ENCODE measurements at places on chromosomes 2 and 18.

DNA sequence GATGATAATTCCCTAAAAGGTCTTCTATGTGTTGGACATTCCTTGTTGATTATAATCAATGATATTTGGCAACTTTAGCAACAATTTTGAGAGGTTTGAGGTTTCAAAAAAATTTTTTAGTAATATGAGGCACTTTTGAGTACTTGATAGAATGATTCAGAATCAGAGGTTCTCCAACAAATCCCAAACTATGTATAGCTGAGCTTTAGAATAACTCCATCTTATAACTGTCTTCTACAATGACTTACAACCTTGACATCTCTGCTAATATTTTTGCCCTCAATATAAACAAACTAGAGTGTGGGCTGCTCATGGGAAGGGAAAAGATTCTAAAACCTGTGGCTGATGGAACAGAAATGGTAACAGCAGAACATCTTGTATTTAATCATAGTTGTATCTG lies 21.5 kb upstream of the SERPINB7 start:
- no peak for DNase-seq

- peak; percentile 46 for DNase-seq
Measured at GRCh38 chr2:9769171-9770005, 73.9 kb upstream of the TAF1B start.

GRCh38 chr2:168613551-168613950 lies 157.5 kb downstream of the CERS6 start:
- DNase-seq: no peak

- no peak for DNase-seq
Measured at GRCh38 chr2:173739006-173739405, 226.2 kb downstream of the SP3 start.

GRCh38 chr2:234996069-234996940 lies 44.5 kb downstream of the SH3BP4 start:
- no peak for DNase-seq

- no peak for DNase-seq
Measured at GRCh38 chr18:63683152-63683551, 19.6 kb upstream of the SERPINB11 start.

- DNase-seq: no peak
Measured at GRCh38 chr2:177595126-177595845, 202.7 kb downstream of the AGPS start.

DNA sequence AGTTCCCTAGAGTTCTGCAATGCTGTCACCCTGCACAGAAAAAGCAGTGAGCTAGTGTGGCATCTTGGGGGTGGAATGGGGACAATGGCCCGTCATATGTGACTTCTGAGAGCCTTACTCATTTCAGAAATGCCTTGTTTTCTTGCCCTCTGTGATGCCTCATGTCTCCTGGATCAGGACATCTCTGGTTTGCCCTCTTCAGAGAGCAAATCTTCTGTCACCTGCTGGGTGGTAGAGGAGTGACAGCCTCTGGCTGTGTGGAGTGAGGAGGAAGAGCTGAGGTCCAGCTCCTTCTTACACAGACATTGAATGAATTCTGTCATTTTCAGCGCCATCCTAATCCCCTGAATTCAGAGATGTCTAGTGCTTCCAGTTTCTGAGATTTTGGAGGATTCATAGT lies 55.6 kb upstream of the PHLPP1 start:
- no peak for DNase-seq

DNA sequence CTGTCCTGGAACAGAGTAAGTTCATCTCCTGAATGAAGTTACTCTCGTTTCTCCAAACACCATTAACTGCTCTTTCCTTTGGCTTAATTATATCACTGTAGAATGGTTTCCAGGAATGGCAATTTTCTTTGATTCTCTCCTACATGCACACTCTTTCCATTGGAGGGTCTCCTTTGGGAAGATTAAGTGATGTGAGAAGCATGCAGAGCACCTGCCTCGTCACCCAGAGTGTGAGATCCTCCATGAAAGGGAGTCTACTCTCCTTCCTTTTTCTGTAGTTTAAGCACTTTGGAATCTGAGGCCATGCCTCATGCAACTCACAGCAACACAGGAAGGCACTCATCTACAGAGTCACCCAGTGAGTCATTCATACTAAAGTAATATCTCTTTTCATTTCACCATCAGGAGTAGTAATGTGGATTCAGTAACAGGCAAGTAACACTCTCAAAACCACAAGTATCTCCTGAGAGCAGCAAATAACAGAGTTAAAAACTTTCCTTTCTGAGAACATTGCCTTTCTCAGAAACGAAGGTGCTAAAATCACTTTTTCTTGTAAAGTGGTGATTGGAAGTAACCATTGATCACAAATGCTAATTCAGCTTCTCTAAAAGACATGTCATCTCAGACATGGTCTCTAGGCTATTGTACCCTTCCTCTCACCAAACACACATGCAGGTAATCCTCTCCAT lies 52.8 kb upstream of the IL1RL1 start:
- peak; percentile 62 for DNase-seq

DNA sequence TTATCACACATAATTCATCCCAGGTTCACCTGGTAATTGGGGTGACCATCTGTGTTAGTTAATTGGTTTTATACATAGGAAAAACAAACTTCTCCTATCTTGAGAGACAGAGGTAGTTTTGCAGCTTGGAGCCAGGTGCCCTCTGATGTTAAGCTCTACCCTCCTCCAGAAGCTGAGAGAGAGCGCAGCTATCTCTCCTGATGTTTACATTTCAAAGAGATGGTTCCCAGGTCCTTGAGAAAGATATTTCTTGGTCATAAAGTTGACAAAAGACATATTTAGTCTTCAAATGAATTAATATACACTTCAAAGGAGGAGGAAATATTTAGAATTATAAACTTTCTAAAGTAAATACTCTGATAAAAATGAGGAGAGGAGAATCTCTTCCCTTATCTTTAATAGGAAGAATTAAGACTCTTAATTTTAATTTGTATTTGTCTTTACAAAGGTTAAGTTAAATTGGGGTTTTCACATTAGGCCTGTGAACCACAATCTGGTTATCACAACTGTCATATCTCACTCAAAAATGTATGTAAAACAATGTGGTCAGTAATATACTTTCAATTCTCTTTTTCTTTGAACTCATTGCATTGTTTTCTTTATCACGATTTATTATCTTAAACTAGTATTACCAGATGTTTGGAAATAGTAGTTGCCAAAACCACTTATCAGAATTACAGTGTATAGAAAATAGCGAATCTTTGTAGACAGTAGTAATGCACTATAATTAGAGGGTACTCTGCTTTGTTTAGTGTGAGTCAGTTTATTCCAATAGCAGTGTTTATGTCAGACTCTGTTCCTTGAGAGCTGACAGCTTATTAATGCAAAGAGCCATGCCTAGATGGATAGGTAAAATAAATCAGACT lies 26.8 kb downstream of the SERPINB4 start:
- no peak for DNase-seq

- no peak for DNase-seq
Measured at GRCh38 chr2:148812306-148812705, 62.7 kb upstream of the KIF5C start.

- no peak for DNase-seq
Measured at GRCh38 chr2:9189901-9190300, 16.7 kb upstream of the ASAP2 start.

DNA sequence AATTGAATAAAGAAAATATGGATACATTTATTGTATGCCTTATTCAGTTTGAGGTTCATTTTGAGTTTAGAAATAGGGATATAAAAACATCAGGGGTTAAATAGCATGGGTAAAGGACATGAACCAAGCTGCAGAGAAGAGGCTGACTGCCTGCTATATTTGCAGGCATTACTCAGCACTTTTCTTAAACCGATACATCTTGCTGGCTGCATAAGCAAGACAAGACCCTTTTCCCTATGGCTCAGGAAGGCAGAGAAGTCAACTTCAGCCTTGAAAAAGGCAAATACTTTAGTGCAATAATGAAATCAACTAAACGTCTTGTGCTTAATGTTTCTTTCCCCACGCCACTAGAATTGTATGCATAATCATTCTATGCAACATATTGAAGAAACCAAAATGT lies 36.4 kb downstream of the SCN1A start:
- no peak for DNase-seq

DNA sequence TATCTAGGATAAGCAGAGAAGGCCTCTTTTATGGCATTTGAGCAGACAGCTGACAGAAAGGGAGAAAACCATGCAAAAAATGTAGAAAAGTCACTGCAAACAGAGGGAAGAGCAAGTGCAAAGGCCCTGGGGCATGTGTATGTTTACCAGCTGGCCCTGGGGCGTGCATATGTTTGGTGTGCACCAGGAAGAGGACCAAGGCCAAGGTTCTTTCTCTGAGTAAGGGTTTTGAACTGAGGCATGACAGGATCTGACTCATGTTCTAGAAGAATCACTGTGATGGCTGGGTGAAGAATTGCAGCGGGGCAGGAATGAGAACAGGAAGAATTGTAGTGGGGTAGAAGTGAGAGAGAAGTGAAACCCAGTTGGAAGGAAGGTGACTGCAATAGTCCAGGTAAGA lies 69.6 kb downstream of the STEAP3 start:
- no peak for DNase-seq

DNA sequence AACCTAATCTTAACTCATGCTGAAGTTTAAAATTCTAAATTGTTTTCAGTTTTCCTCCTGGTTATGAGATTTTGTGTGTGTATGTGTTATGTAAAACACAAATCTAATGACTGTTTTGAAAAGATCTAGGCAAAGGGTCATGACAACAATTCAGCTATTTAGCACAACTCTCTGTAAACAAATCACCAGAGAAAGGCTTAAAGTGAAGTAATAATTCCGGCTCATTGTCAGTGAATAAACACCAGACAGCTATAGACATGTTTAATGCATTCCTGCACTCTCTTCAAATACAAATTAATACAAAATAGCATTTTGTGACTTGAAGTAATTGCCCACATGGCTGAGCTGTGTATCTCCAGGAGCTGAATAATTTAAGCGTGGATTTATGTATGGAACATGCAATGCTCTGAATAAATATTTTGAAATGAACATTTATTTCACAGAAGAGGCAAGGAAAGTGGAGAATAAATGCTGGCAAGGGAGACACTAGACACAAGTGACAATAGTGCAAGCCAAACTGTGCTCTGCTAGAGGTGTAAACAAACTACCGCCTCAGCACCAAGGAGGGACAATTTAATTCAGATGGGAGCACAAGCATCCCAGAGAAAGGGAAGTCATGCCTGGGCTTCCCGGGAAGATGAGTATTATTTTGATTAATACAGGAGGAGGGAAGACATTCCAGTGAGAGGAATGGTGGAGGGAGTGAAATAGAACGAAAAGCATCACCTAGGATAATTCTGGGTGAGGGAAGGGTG lies 133.6 kb upstream of the XPO1 start:
- DNase-seq: no peak

DNA sequence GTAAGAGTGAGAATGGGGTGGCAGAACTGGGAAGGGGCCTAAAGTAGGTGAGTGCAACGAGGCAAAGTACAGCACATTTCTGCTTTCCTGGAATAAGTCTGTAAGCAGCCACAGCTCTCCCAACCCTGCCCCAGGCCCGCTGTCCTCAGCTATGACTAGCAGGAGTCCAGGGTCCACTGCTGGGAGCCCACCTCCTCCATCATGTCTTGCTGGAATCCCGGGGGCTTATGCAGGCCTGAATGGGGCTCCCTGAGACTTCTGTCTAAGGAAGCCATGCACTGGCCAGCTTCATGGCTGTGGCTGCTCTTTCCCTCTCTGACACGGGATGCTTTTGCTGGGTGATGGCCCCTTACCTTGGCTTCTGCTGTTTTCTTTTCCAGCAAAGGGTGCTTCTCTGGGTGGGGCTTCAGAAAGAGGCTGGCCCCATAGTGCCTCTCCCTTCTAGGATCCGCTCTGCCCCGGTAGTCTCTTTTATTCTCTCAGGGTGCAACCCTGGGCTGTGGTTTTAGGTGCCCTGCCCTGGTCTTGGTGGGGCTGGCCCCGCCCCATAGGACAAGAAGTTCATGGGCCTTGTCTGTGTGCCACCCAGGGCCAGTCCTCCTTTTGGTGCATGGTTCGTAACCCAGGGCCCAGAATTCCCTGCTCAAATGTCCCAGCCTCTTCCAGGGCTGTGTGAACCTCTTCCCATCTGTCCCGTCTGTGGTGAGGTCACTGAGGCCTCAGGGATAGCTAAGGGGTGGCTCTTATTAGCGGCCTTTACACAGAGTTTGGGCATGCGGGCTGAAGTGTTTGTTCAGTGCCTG lies 33.8 kb upstream of the POLE4 start:
- DNase-seq: no peak

GRCh38 chr2:158025255-158025996 lies 76.2 kb upstream of the UPP2 start:
- no peak for DNase-seq

GRCh38 chr2:161576421-161576820 lies 47.8 kb upstream of the SLC4A10 start:
- DNase-seq: no peak

GRCh38 chr2:8514796-8515758 lies 166.8 kb upstream of the ID2 start:
- DNase-seq: peak; percentile 56

DNA sequence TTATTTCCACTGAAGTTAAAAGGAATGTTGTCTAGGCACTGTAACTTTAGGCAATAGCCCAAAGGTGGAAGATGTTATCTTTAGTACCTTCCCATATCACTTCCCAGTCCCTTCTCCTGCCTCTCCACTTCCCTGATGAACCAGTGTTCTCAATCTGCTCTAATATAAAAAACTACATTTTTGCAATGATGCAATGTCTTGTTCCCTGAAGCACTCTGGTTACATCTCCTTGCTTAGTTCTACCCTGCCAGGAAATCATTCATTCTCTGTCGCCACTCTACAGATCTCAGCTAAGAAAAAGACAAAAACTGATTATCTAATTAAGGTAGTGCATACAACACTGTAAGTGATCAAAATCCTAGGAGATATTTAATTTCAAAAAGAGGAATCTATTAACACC lies 71.3 kb downstream of the BAZ2B start:
- no peak for DNase-seq

Data from CD4-positive, alpha-beta T cell treated with Interleukin-15 for 4 hours (primary cell).